Neural progenitor cell (in vitro differentiated cells): ENCODE measurements at places on chromosomes 13 and 19. TPM values are rescaled to one million over a fixed set of nuclear protein-coding genes. Genes with fewer than 3 reads are reported as not detected.

DNA sequence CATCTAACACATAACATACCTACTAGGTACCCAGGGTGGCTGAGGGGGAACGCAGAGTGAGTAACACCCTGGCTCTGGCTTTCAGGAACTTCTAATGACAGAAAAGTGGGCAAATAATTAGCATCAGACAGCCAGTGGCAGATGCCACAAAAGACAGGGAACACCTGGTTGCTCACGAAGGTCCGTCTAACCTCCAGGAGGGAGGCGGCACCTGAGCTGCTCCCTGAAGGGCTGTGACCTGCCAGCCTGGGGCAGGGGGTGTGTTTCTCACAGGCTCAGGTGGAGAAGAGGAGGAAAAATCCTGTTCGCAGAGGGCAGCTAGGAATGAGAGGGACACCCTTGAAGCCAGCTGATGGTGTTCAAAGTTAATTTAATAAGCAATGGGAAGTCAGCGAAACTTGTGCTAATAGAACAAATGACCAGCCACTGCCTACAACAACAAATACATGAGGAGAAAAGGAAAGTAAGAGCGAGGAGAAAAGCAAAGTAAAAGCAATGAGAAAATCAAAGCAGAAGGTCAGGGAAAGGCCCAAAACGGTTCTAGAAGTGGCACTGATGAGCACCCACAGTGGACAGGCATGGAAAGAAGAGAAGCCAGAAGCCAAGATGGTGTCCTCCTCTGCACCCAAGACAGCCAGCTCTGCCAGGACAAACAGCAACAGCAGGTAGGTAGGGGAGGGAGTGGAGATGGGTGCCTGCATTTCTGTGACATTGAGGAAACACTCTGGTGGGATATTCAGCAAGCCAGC is 87.3 kb downstream of the STK24 start:
- no peak for DNase-seq

DNA sequence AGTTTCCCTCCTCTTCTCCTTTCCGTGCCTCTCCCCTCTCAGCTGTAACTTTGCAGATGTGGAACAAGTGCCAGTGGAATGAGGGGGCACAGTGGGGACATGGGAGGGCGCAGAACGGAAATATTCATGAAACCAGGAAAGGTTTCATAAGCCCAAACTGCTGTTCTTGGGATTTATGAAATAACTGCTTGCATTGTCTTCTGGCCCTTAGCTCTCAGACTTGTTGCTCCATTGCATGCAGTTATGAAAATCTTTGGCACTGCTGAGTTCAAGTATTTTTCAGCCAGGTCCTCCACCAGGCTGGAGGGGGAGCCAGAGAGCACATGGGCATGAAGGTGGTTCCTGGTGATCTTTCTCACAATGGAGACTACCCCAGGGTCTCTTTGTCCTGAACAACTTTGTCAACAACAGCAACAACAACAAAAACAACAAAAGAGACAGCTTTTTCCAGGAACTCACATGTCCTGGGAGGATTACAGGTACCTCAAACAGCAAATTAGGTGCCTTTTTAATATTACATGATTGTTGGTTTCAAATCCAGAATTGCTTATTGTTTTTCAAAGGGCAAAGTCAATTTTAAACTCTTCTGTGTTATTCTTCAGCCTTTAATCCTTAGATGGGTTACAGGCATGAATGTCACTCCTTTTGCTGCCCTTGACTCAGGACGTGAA is 1.5 kb downstream of the RGCC start:
- peak; percentile 22 for DNase-seq

DNA sequence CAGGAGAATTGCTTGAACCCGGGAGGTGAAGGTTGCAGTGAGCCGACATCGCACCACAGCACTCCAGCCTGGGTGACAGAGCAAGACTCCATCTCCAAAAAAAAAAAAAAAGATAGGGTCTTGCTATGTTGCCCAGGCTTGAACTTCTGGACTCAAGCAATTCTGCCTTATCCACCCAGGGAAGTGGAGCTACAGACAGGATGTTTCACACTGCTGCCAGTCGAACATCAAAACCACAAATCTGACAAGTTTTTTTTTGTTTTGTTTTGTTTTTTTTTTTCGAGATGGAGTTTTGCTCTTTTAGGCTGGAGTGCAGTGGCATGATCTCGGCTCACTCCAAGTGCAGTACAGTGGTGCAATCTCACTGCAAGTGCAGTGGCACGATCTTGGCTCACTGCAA is 10.8 kb downstream of the XPO4 start:
- no peak for DNase-seq

The IRGC gene
- not detected in 2 replicates for total RNA-seq

DNA sequence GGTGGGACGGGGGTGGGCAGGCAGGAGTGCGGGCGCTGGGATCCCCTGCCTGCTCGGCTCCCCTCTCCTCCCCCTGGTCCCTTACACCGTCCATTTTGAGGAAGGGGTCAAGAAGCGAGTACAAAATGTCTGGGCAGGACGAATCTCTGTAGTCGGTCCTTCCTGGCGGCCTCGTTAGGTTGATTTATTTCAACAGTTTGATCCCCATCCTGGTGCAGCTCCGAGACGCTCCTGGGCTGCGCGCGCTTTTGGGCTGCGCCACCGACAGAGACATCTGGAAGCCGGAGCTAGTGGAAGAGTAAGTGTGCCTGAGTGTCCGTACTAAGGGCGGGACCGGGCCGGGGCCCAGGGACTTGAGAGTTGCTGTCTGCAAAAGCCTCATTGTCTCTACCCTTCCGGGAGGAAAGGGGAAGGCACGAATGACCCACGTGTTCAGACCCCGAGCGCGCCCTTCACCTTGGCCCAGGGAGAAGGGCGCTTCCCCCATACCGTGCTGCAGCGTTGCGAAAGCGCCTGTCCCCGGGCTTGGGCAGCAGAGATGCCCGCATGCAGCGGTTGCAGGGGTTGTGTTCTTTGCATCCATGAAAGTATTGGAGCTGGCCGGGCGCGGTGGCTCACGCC is 1.8 kb downstream of the ZNF114 start:
- peak; percentile 76 for DNase-seq

DNA sequence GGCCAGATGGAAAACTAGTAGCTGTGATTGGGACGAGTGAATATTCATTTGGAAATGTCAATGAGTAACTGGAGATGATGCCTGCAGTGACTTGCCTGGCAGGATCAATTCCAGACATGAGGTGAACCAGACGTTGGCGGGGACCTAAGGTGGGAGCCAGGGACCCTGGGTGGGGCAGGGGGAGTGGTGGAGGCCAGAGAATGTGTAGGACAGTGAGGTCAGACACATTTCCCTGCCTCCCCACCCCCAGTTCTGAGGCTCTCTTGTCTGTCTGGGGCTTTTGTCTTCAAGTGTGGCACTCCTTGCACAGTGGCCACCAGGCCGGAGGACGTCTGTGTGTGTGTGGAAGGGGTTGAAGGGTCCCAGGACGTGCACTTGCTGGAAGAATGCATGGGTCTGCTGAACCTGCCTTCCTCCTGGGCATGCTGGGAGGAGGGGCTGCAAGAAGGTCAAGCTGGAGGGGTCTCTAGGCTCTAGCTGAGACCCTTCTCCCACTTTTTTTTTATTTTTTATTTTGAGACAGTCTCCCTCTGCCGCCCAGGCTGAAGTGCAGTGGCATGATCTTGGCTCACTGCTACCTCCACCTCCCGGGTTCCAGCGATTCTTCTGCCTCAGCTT is 51.6 kb downstream of the CHST8 start:
- no peak for DNase-seq

DNA sequence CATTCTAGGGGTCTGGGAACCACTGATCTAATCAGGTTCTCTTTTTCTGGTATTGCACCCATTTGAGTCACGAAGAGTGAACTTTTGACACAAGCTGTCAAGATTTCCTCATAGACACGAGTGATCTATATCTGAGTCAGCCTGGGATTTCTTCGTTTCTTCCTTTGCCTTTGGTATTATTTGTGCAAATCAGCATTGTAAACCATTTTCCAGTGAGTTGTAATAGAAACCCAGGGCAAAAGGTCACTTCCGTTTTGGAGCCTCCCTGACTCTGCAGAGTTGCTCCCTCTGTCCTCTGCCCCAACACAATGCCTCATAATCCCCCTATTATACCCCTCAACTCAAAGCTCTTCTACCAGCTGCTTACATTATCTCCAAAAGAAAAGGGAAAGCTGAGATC is 615.1 kb downstream of the EFNB2 start:
- DNase-seq = peak; percentile 88

- DNase-seq = no peak
Measured at GRCh38 chr19:58020129-58020528, 13.7 kb upstream of the ZSCAN1 start.

- DNase-seq = no peak
Measured at GRCh38 chr19:15274477-15274876, 42.2 kb upstream of the EPHX3 start.

DNA sequence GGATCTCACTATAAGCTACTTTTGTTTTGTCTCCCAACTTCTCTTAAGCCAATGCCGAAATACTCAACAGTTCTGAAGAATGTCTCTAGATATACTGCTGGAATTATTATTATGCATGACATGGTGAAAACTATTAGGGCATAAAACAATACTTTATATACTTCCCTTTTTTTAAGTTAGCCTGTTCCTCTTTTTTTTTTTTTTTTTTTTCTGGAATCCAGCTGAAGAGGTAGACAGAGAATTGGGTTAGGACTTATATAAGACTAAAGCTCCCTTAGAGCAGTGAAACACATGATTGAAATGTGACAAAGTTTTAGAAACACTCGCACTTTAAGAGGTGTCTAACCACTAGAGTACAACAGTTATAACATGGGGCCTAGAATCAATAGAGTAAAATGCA is 850.9 kb upstream of the PCDH9 start:
- no peak for DNase-seq

DNA sequence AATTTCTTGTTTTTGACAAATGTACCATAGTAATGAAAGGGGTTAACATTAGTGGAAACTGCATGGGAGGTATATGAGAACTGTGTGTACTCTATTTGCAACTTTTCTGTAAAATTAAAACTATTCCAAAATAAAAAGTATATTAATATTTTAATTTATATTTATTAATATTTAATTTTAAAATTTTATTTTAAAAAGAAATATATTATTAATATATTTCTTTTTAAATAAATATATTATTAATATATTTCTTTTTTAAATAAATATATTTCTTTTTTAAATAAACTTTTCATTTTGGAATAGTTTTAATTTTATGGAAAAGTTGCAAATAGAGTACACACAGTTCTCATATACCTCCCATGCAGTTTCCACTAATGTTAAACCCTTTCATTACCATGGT is 101.1 kb upstream of the SLC7A1 start:
- DNase-seq = no peak

DNA sequence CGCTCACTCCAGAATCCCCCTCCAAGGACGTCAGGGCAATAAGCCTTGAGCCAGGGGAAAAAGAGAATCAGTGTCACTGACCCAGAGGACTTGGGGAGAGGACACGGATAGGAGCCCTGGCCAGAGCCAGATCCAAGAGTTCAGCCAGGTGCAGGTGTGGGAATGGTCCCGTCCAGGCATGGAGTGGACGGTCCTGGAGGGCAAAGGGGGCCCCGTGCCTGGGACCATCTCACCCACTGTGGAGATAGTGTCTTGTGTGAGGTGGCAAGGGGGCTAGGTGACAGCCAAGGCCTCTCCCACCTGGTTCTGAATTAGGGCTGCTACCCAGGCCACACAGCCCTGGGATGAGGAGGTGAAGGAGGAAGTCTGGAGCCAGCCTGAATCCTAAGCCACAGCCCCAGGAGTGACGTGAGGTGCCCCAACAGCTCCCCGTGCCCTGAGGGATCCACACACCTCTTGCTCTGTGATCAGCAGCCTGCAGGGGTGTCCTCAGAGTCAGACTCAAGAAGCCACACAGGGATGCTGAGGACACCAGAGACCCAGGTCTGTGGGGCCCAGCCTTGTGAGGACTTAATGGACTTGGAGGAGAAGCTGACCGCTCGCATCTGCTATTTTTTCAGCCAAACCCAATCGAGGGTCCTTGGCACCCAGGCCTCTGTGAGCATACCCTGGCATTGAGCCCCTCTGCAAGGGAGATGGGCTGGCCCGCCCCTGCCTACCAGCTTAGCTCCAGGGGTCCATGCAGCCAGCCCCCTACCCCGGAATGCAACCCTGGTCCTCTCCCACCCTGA is 16.4 kb upstream of the ZNF14 start:
- DNase-seq = no peak

DNA sequence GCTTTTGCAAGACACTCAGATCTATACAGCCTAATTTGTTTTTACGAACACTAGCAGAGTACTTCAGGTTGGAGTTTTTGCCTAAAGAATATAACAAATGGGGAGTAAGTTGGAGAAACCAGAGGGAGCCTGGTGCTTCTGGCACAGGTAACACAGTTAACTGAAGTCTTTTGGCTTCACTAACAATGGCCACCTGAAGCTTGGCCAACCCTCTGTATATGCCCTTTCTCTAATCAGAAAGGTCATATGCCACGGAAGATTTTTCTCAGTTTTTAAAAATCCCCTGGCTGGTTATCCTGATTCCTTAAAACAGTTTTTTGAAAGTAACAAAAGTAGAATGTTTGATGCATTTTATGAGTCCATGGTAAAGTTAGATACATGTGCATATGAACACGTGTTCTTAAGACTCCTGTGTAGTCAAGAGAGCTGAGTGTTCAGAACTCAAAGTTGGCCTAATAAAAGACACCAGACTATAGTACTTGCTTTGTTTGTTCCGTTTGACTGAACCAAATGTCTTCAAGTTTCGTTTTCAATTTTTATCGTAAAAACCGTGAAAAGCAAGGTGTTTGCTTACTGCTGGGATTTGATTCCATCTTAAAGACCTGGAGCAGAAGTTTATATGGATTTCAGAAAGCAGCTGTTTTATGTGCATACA is 137.5 kb downstream of the KCNRG start:
- DNase-seq = no peak
